Cardiac septum (tissue), 1 donor: ENCODE measurements at places on chromosomes 5 and 9. TPM values are rescaled to one million over a fixed set of nuclear protein-coding genes. Genes with fewer than 3 reads are reported as not detected.

DNA sequence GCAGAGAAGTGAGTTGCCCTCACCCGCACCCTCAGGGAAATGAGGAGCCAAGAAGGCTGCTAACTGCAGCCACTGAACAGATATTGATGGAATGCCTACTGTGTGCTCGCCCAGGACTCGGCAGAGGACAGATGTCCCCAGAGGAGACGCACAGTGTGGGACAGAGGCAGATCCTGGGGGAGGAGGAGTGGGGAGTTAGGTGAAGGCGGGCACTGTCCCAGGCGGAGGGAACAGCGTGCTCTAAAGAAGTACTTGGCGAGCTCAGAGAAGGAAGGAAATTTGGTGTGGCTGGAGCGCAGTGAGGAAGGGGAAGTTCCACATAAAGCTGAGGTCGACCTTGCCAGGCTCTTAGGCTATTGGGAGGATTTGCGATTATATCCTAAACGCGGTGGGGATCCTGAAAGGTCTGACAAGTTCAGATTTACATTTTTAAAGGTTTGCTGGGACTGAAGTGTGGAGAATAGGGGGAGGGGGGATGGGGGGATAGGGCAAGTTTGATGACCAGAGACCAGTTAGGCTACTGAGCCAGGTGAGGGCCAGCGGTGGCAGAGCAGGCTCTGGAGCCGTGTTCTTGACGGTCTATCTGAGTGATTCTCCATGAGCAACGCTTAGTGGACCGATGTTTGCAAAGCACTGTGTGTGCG, 23.6 kb upstream of the CERCAM start:
- DNase-seq = no peak

- DNase-seq = no peak
Observed at GRCh38 chr5:38400365-38400764, 142.0 kb downstream of the EGFLAM start.

DNA sequence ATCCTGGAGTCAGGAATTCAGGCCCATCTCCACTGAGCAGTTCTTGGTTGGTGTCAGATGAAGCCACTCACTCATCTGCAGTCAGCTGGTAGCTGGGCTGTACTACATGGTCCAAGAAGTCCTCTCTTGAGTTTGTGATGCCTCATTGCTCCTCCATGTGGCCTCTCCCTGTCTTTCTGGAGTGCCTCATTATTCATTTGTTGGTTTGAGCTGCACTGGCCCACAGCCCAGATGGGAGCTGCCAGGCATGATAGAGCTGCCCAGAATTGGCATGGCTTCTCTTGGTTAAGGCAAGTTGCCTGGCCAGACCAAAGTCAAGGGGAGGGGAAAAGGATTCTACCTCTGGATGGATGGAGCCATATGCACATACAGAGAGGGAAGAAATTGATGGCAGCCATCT, 8.0 kb downstream of the PTCD2 start:
- peak; percentile 84 for DNase-seq

- no peak for DNase-seq
Observed at GRCh38 chr9:89311346-89312221, 589 bp downstream of the CKS2 start.

DNA sequence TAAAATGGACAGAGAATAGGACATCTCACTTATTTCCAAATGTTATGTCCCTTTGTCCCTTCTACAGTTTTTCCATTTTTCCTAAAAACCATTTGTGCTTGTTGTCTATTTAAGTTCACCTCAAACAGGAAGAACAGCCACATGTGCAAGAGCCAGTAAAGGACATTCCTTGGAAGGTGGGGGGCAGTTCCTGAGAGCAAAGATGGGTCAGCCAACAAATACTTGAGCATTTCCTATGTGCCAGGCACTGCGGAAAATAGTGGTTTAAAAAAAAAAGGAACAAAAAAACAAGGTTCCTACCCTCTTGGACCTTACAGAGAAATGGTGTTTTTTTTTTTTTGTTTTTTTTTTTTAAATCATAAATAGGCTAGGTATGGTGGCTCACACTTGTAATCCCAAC, 26.8 kb downstream of the ANP32B start:
- DNase-seq = no peak

- DNase-seq = no peak
Observed at GRCh38 chr9:12879961-12880360, 105.1 kb downstream of the LURAP1L start.

DNA sequence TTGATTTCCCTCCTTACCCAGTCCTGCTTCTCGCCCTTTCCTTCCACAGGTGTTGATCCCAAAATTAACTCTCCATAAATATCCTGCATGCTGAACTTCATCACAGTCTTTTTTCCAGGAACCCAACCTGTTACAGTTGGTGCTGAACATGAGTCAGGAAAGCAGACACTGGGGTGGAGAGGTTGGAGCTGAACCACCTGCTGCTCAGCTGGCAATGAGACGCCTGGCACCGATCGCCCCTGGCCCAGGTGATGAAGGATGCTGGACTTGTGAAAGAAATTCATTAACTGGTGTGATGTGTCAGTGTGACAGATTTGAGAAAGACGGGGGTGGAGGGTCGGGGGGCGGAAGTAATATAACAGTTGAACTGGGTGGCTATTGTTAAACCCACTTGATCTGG, 30.6 kb downstream of the CPLX2 start:
- no peak for DNase-seq

- DNase-seq = no peak
Observed at GRCh38 chr9:93077811-93078210, 18.2 kb upstream of the CARD19 start.

DNA sequence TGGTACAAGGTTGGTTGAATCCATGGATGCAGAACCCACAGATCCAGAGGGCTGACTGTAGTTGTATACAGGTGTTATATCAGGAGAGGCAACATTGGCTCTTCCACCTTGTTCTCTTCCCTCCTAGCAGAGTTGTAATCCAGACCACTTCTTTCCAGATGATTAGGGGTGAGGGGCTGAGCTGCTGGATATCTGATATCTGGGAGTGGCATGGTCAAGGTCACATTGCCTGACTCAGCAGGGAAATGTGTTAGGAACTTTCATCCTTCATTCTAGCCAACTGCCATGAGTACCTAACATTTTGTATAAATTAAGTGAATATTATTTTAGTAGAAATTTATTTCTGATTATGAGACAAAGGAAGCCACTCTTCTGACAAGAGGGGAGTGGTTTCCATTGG, 7.3 kb downstream of the DAPK1 start:
- DNase-seq = no peak

GRCh38 chr5:88824141-88824540, 58.8 kb downstream of the MEF2C start:
- DNase-seq = no peak

GRCh38 chr9:79013715-79014610, 557.8 kb upstream of the TLE4 start:
- no peak for DNase-seq

GRCh38 chr9:1117439-1117838, 67.3 kb downstream of the DMRT2 start:
- no peak for DNase-seq

GRCh38 chr5:67187006-67187715, 9.4 kb downstream of the CD180 start:
- DNase-seq = no peak

- DNase-seq = no peak
Observed at GRCh38 chr9:14909181-14909580, 1.0 kb downstream of the FREM1 start.

DNA sequence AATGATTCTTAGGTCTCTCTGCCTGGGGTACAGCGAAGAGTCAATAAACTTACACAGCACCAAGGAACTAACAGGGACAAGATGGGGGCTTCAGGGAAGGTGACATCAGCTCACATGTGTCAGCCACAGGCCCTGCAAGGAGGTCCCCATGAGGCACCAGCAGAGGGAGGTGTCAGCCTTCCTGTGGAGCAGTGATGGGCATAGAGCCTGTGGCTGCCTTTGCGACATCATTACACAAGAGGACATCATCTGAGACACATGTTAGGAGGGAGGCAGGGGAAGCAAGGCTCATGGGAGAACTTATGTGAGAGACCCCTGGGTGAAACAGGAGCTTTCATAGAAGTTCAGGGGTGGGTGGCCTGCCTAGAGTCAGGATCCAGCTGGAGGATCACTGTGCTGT, 389.6 kb downstream of the SEMA5A start:
- DNase-seq = no peak

DNA sequence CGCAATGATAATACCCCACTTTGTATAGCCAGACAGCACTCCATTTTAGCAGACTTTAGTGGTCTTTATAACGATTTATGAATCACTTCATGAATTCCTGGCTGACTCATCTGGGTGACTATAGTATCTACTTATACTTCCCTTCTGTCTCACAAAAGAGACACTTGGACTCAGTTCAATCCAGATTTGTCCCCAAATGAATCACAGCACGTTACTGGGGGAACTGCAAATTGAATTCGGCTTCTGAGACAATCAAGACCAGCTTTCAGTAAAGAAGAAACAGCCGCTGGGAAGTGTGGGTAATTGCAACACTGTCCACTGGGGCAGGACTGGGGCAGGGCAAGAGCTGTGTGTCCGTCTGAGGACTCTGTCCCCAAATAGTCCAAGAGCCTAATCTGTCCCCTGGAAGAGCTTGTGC, 337.3 kb upstream of the RFX3 start:
- no peak for DNase-seq

PCDHGC5 gene
- total RNA-seq = 6.1 TPM

GABRA6 gene
- total RNA-seq = not detected

PCA3 gene
- not detected for total RNA-seq

FGF10 gene
- 0.32 TPM for total RNA-seq

GABRA1 gene
- not detected for total RNA-seq

CCL27 gene
- total RNA-seq = not detected

SLC34A3 gene
- total RNA-seq = not detected

FST gene
- total RNA-seq = 1.9 TPM
